ENCODE measurements at places on chromosomes 5 and 9.
A peak's percentile ranks its signal among the peaks of the same experiment; 100 is the strongest.

GRCh38 chr5:39461007-39461682 is 36.4 kb upstream of the DAB2 start:
- no peak for DNase-seq

- DNase-seq: no peak
Observed at GRCh38 chr5:178587763-178588611, 2.2 kb downstream of the COL23A1 start.

DNA sequence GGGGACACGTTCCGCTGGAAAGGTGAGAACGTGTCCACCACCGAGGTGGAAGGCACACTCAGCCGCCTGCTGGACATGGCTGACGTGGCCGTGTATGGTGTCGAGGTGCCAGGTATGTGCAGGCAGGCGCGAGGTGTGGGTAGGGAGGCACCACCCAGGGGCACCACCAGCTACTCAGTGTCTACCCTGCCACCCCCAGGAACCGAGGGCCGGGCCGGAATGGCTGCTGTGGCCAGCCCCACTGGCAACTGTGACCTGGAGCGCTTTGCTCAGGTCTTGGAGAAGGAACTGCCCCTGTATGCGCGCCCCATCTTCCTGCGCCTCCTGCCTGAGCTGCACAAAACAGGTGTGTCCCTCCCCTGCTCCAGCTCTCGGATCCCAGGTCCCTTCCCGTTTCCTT is 15.1 kb downstream of the SLC27A4 start:
- no peak for DNase-seq

GRCh38 chr5:132327252-132327955 is 33.2 kb downstream of the SLC22A4 start:
- no peak for DNase-seq

DNA sequence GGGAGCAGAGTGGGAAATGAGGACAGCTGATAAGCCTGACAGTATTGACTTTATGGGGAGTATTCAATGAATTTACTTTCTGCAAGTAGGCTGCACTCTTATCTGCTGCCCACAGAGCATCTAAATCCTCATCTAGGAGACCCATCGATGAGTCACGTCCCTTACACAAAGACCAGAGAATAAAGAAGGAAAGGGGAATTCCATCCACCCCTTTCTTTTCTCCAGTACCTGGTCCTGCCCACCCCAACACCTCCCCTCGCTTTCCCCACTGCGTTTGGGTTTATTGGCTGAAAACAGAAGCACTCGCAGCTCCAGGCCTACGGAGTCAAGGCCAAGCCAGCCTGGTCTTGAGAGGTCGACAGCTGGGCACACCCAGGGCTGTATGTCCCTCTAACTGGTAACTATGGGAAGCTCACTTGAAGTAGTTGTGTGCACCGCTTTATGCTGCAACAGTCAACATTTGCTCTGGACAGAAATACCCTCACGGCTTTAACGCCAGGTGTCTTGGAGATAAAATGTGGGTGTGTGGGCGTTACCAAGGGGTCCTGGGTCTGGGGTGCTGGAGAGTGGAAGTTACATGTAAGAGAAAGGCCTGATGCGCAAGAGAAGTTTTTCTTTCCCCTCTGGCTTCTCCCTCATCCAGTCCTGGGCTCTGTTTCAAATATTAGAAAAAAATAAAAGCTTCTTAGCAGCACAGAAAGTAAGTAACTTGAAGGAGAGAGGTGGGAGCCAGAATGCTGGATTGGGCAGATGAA is 14.5 kb upstream of the TAL2 start:
- DNase-seq: no peak

GRCh38 chr9:4510546-4511322 is 20.5 kb downstream of the SLC1A1 start:
- DNase-seq: no peak

- DNase-seq: no peak
Observed at GRCh38 chr9:116334546-116335150, 181.1 kb downstream of the PAPPA start.

- DNase-seq: no peak
Observed at GRCh38 chr9:38154501-38155421, 85.7 kb upstream of the SHB start.

DNA sequence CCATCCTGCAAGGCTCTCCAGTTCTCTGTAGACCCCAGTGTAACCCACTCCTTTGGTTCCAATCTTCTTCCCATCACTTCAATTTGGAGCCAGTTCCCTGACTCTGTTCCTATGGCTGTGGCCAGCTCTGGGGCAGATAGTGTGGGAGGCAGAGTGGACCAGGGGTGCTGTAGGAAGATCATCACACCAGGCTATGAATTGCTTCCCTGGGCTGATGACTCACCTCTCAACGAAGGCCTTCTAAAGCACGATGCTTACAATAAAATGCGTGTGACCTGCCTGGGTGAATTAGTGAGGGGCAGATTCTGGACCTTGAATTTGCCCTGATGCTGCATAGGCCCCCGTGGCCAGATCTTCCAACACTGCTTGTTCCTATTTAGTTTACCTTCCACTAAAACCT is 289.7 kb downstream of the FBXL7 start:
- DNase-seq: no peak

DNA sequence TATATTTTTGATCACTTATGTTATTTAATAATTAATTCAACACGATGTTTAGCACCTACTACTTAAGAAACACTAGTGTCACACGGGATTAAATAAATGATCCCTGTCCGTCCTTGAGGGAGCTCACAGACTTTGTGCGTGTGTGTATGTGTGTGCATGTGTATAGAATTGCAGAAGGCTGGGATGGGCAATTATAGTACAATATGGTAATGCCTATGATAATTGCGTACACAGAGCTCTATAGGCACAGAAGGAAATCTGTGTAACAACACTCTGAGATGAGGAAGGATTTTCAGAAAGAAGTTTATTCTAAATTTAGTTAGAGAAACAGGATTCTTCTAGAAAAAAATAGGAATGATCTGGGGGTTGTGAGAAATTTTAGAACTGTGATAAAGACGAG is 76.9 kb downstream of the CDH12 start:
- DNase-seq: no peak

GRCh38 chr5:79738349-79738748 is 48.7 kb downstream of the CMYA5 start:
- no peak for DNase-seq

GRCh38 chr9:14306672-14307660 is 7.0 kb downstream of the NFIB start:
- no peak for DNase-seq

GRCh38 chr9:29969856-29970647 is 2396.8 kb upstream of the C9orf72 start:
- DNase-seq: no peak

DNA sequence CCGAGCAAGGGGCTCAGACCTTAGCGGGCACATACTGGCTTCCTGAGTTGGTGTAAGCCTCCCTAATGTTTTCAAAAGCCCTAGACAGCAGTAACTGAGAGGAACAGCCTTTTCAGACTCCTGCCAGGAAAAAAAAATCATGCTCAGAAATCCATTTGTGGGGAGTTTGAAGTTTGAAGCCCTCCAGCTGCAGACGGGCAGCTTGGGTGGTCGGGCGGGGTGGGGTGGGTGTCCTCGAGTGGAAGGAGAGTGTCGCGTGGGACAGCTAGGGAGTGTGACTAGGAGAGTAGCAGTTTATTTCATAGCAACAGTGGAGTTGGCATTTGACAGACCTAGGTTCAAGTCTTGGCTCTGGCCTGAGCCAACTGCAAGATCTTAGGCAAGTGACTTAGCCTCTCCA is 90.7 kb upstream of the PITX1 start:
- DNase-seq: no peak

- DNase-seq: no peak
Observed at GRCh38 chr9:5499889-5500398, 10.4 kb upstream of the PDCD1LG2 start.

DNA sequence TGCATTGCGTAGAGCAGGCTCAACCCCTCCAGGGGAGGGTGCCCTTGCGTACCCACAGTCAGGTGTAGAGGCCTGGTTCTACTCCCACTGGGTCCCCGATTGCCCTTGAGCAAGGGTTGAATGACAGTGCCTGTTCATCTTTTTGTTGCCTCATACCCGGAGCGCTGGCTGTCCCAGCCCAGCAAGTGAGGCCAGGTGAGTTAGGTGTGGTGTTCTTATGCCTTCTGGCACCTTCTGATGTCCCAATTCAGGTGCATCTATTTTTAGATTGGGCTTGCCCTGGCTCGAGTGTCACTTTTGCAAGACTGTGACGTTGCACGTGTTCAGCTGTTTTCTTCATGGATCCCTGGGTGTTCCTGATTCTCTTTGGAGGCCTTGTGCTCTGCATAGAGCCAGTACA is 257.8 kb downstream of the GOLPH3 start:
- no peak for DNase-seq

DNA sequence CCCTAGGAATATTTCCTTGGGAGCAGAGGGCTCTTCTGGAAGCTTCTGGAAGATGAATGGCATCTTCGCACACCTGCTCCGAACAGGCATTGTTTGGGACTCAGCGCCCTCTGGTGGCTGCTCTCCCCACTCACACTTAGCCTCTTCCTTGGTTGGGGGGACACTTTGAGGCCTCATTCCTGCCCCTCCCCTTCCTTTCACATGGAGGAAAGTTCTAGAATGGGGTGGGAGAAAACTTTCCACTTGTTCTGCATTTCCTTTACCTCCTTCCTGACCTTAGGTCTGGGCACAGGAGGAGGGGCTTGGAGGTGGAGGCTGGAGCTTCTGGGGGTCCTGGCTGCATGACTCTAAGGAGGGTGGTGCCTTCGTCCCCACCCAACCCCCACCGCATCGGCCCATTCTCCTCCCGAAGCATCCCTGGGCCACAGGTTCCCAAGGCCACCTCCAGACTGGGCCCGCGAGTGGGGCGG is 19.3 kb upstream of the SMIM32 start:
- DNase-seq: peak; percentile 35

DNA sequence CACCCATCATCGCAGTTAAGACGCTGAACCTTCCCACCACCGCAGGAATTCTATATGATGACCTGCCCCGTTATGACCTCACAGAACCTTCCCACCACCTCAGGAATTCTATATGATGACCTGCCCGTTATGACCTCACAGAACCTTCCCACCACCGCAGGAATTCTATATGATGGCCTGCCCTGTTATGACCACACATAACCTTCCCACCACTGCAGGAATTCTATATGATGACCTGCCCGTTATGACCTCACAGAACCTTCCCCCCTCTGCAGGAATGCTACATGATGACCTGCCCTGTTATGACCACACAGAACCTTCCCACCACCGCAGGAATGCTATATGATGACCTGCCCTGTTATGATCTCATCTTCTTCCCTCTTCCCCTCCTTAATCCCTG is 64.3 kb downstream of the IRX1 start:
- DNase-seq: no peak

DNA sequence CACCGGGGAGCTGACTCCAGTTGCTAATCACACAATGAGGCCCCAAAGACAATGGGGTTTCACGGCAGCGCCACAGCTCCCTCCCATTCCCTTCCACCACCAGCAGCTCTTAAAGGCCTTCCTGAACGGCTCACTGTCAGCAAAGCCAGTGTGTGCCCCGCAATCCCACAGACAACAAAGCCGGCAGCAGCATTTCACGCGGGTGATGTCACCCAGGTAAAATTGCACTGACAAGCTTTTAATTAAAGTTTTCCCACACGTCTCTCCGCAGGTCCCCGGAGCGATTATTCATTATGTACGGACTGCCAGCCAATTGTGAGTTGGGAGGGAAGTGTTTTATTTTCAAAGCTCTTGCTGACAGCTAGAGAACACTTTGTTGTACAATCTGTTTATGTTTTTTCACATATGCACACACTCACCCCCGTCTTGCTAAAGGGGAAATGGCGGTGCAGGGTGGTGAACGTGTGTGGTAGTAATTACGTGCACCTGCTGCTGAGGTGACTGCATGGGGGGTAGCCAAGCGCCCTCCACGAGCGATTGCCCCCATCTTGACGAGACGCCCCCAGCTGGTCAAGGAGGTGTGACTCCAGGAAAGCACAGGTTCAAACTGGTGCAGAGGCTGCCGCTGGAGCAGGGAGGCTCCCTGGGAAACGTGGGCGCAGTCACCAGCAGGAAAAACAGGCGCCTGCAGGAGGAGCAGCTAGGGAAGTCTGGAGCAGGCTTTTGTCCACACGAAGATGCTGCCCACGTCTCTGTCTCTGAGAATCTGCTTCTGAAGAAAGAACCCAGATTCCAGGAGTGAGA is 65.0 kb downstream of the IRX2 start:
- no peak for DNase-seq

GRCh38 chr5:78691084-78691960 is 42.8 kb upstream of the LHFPL2 start:
- no peak for DNase-seq

GRCh38 chr9:91911657-91912056 is 38.4 kb downstream of the ROR2 start:
- no peak for DNase-seq

DNA sequence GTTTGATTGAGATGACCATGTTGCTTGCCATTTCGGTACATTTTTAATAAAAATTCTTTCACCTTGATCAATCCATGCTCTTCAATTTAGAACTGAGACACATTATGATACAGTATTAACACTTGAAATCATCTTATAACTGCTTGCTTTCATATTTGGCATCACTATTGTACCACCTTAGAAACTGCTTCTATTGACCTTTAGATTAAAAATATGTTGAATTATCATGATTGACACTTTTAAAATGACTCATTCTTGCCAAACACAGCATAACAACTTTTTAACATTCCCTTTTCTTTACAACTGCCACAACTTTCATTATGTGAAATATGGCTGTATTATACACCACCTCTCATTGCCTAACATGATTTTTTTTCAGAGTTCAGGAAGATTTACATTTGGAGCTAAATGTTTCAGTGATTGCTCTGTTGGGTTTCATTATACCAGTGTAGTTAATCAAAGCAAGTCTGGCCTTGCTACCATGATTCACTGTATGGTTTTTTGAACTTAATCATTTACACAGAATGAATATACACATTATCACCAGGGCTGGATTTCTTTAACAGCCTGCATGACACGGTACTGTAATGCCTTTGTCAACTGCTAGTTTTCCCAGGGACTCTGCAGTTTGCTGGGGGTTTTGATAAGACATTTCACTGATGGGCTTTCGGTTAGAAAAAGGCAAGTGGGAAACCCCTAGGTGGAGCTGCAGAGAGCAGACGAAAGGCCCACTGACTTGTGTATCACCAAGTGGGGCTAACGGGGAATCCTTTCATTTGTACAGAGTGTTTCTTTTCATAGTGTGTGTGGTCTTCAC is 93.6 kb upstream of the TLE4 start:
- no peak for DNase-seq

DNA sequence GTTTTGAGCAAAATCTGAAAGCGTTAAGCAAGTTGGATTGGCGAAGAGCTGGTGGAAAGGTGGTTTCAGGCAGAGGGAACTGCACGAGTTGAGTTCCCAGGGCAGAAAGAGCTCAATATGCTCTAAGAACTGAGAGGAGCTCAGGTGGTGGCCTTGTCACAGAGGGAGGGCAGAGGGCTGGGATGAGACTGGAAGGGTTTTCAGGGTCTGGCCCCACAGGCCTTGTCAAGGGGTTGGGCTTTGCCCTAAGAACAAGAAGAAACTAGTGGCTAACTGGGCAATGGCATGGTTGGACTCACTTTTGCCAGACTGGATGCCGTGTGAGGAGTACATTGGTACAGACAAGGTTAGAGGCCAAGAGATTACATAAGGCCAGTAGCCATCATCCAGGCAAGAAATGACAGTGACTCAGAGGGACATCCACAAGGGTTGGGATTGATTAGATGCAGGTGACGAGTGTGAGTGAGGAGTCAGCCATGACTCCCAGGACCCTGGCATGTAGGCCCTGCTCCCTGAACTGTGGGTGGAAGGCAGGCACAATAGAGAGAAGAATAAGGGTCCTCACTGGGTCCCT is 75.1 kb upstream of the SMIM23 start:
- DNase-seq: no peak
